ENCODE measurements at places on chromosomes 4 and X.
A peak's percentile ranks its signal among the peaks of the same experiment; 100 is the strongest.

DNA sequence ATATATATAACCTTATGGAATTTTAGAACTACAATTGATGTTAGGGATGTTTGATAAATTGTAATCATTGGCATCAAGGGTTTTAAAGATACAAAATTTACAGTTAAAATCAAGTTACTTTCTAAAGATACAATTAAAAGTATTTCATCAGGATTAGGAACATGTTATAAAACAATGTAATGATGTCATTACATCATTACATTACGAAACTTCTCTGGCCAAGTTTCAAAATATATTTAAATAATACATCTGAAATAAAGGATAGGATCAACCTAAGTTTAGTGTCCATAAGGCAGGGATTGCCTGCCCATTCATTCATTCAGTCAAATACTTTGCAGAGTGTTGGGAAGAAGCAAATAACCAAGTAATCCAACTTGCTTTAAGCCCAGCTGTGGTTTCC, 75.1 kb downstream of the TENM3 start:
- no peak for DNase-seq

DNA sequence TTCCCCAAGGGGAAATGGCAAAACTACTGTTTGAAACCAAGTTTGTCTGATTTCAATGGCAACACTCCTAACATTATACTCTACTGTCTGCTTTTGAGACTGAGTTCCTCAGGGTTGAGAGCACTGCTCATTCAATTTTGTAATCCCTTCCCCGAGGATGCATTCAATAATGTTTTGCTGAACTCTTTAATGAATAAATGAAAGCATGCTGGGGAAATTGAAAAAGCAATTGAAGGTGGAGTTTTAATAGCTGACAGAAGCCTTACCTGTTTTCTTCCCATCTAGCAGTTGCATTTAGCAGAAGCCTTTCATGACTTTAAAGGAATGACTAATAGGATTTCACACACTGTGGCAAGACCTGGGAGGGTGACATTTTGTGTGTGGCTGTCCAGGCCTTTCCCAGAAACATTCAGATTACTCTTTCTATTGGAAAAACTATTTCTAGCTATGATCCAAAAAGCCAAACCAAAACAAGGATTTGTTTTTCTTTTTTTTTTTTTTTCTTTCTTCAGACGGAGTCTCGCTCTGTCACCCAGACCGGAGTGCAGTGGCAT, 45.1 kb downstream of the DTHD1 start:
- no peak for DNase-seq

- no peak for DNase-seq
Measured at GRCh38 chrX:68354879-68355628, 78.2 kb downstream of the OPHN1 start.

DNA sequence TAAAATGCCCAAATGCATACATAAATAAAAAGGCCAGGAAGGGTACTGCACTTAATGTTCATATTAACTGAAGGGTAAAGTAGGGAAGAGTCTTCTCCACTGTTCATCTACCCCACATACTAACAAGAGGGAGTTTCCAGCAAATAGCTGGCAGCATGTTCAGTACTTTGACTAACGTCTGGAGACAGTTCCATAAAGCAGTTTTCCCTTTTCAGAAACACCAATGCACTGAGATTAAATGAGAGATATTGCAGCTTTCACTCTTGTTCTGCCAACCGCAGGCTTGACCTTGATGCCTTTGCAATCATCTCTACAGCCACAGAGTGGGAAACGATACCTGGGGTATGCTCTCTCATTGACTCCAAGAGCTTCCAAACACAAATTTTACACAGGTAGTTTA, 2123.1 kb upstream of the TENM3 start:
- DNase-seq = no peak

GRCh38 chr4:153151535-153152455, 52.4 kb upstream of the TRIM2 start:
- peak; percentile 50 for DNase-seq

DNA sequence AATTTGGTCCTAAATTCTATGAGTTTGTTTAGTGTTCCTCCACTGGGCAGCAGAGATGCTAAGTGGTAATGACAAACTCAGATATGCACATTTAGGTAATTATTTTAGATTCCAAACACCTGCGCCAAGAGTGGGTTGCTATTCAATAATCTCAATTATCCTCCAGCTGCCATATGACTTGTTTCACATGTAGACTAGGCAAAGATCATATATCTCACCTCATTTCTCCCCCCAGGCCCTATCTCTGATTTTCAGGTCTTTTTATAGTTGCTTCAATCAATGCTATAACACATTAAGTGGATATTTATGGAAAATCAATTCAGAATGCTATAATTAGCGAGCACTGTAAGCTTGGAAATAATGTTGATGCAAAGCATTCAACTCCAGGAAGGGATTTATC, 217.6 kb downstream of the KCTD8 start:
- no peak for DNase-seq

DNA sequence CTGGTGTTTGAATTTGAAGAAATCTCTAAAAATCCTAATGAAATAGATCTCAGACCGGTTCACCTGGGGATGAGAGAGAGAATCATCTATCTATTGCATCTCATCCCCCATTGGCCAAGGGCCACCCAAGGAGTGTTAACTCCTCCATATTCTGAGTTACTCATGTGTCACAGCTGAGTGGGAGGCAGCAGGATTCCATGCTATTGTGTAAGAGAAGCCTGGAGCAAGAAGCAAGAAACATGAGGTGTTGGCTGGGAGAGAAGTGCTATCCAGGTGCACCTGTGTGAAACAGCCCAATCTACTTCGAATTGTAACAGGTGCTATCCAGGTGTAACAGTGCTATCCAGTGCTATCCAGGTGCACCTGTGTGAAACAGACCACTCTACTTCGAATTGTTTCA, 150.3 kb upstream of the MAOA start:
- DNase-seq = no peak

- DNase-seq = no peak
Measured at GRCh38 chr4:94267037-94267436, 59.4 kb downstream of the SMARCAD1 start.

- no peak for DNase-seq
Measured at GRCh38 chr4:21184788-21185187, 484.5 kb downstream of the PACRGL start.

GRCh38 chr4:126061655-126062054, 746.9 kb downstream of the FAT4 start:
- DNase-seq = no peak

- DNase-seq = no peak
Measured at GRCh38 chr4:26322346-26322745, 1.5 kb downstream of the RBPJ start.

- DNase-seq = peak; percentile 14
Measured at GRCh38 chrX:135596495-135596894, 76.0 kb downstream of the INTS6L start.

DNA sequence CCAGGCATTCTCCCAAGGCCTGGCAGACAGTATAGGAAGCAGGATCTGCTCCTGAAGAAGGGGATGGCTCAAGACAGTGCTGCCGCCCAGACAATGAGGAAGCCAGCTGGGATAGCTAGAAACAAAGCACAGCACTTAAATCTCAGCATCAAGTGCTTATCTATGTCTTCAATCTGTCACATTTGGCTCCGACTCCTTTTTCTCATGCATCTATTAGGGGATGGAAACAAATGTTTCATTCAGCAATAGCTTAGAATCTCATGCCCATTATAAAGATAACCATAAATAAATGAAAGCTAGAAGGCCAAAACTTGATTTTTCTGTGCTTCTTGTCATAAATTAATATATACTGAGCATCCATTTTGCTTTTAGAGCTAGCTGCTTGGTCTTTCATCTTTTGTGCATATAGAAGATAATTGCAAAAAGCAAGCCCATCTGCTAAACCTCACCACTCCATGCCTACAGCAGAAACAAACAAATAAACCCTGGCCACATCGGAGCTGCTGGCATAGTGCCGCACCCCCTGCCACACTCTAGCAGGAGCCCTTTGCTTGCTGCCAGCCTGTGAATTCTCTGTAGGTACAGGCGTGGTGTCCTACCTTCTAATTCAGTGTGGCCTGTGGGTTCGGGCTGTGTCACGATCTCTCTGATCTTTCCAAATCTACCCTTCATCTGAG, 75.9 kb downstream of the AASDH start:
- DNase-seq = no peak

DNA sequence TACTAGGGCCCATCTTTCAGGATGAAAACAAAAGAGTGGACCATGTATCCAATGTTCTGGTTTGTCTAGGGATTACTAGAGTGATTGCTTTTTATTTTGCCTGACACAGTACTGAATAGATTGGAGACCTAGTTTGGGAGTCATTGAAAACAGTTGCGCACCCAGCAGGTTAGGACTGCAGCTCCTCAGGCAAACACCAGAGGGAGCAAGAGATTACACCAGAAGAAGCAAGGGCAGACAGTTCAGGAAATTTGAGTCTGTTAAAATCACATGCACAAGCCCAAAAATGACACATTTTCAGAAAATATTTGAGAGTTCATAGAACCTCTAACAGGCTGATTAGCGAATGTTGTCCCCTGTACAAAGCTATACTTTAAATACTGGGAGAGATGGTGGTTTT, 55.6 kb downstream of the CYLC1 start:
- no peak for DNase-seq

DNA sequence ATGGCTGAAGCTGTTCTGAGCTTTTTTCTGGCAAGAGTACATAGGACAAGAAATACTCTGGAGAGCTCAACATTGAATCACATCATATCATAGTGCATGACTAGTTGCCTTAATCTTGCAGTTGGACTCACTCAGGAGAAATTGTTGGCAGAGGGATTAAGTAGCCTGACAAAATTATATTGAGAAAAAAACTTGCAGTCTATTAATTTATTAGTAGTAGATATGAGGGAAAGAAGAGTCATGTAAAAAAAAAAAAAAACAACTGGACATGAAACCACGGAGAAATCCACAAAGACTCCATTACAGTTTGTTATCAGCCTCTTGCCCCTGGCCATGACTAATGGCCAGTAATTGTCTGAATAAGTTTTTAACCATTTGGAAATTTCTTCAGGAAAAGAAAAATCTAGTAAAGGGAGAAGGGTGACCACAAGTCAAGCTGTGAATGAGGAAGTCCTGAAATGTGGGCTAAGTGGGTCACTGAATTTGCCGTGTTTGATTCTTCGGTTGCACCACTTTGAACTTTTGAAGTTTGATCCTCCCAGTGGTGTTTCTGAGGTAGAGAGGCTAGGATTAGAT, 45.6 kb downstream of the FHL1 start:
- DNase-seq = no peak

- no peak for DNase-seq
Measured at GRCh38 chrX:134997646-134998045, 6.9 kb downstream of the SMIM10 start.

DNA sequence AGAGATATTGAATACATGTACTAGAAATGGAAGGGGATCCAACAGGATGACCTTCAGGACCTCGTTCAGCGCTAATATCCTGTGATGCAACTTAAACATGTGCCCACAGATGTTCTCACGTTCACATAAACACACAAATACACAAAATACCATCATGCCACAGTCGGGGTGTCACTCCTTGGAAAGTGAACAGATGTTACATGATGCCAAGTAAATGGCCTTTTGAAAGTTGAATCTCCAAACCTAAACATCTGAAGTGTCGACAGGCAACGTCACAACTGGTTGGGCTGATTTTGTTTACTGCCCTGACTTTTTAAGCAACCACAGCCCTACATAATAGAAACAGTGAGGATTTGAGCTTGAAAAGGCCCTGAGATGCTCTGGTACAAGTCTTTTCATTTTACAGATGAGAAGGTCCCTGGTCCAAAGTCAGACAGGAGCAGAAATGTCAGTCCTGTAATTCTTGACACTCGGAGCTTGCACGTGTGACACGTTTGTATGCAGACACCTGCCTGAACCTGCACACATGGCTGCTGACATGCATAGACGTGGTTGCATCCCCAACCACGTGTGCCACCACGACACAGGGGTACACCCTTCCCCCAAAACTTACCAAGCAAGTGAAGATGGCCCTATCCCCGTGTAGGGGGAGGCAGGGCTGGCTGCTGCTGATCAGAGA, 23.5 kb upstream of the BCORL1 start:
- no peak for DNase-seq

DNA sequence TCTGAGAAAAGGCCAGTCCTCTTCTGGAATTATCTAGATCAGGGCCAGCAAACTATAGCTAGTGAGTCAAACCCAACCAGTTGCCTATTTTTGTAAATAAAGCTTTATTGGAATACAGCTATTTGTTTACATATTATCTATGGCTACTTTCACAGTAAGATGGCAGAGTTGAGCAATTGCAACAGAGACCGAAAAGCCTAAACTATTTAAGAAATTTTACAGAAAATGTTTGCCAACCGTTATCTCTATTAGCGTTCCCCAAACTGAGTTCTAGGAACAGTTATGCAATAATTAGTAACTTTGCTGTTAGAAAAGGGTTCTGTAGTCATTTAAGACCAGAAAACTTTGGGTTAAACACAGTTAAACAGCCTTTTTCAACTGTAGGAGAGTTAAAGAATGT, 10.5 kb downstream of the TEX13B start:
- DNase-seq = no peak

GRCh38 chr4:38577462-38577861, 86.5 kb upstream of the KLF3 start:
- no peak for DNase-seq

- DNase-seq = no peak
Measured at GRCh38 chrX:138939038-138939437, 227.5 kb upstream of the FGF13 start.

- no peak for DNase-seq
Measured at GRCh38 chrX:150063138-150063518, 124.8 kb upstream of the EOLA2 start.

DNA sequence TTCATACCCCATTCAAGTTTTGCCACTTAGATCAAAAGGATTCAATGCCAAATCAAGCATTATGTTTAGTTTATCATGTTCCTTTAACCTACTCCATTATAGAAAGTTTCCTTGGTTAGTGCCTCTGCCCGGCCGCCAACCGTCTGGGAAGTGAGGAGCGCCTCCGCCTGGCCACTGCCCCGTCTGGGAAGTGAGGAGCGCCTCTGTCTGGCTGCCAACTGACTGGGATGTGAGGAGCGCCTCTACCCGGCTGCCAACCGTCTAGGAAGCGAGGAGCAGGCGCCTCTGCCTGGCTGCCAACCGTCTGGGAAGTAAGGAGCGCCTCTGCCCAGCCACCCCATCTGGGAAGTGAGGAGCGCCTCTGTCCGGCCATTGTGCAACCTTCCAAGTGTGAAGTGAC, 36.3 kb upstream of the PDGFRA start:
- no peak for DNase-seq

DNA sequence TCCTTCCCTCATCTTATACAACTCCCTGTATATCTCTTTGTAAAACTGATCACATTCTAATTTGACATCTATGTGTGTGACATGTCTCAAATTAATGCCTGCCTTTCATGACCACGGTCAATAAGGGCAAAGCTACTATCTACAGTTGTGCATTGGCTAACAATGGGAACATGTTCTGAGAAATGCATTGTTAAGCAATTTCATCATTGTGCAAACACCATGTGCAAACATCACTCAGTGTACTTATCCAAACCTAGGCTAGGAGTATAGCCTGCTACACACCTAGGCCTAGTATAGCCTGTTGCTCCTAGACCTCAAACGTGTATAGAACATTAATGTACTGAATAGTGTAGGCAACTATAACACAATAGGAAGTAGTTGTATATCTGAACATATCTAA, 95.0 kb downstream of the BANK1 start:
- DNase-seq = no peak
